IMR-90 (cell line): ENCODE measurements at places on chromosomes 5 and 9. TPM values are rescaled to one million over a fixed set of nuclear protein-coding genes. Genes with fewer than 3 reads are reported as not detected.

The BTNL3 gene
- not detected in 2 replicates for total RNA-seq

- H3K27me3 ChIP-seq: no peaks in the 10 kb centered on the region
- no peak for DNase-seq
- H3K4me3 ChIP-seq: no peak overlapping the region
- no peaks in the 10 kb centered on the region for H3K4me1 ChIP-seq
Measured at GRCh38 chr5:4531756-4532704, 608.1 kb upstream of the ADAMTS16 start.

- no peak overlapping the region for H3K4me3 ChIP-seq
- no peaks in the 10 kb centered on the region for H3K27me3 ChIP-seq
- no peaks in the 10 kb centered on the region for H3K36me3 ChIP-seq
- DNase-seq: no peak
Measured at GRCh38 chr5:127046343-127047072, 16.1 kb upstream of the MARCHF3 start.

- H3K4me3 ChIP-seq: no peak overlapping the region
- DNase-seq: no peak
- H3K36me3 ChIP-seq: no peaks in the 10 kb centered on the region; the same call in 1 of the 2 replicates
- H3K27ac ChIP-seq: no peak overlapping the region
Measured at GRCh38 chr9:113572076-113572861, 108.7 kb downstream of the RGS3 start.

The PCDHB5 gene
- 0.18 and 0.28 TPM in 2 replicates for total RNA-seq

DNA sequence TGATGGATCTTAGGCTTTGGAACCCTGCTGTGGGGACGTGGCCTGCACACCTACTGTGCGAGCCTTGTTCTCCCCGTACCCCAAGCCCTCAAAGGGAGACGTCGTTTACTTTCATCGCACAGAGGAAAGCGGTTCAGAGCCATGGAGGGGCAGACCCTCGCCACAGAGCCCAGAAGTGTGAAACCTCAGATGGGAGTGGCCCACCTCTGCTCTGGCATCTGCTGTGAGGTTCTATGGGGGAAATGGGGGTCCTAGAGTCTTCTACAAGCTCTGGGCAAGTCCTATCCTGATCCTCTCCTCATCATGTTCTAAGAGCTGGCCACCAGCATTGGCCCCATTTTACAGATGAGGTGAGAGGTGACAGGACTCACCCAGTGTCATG lies 3.7 kb upstream of the RNF44 start:
- no peak overlapping the region for H3K27ac ChIP-seq
- H3K27me3 ChIP-seq: no peaks in the 10 kb centered on the region
- DNase-seq: no peak
- H3K36me3 ChIP-seq: no peaks in the 10 kb centered on the region
- H3K4me1 ChIP-seq: peaks cover 9% of the 10 kb centered on the region
- H3K4me3 ChIP-seq: no peak overlapping the region

DNA sequence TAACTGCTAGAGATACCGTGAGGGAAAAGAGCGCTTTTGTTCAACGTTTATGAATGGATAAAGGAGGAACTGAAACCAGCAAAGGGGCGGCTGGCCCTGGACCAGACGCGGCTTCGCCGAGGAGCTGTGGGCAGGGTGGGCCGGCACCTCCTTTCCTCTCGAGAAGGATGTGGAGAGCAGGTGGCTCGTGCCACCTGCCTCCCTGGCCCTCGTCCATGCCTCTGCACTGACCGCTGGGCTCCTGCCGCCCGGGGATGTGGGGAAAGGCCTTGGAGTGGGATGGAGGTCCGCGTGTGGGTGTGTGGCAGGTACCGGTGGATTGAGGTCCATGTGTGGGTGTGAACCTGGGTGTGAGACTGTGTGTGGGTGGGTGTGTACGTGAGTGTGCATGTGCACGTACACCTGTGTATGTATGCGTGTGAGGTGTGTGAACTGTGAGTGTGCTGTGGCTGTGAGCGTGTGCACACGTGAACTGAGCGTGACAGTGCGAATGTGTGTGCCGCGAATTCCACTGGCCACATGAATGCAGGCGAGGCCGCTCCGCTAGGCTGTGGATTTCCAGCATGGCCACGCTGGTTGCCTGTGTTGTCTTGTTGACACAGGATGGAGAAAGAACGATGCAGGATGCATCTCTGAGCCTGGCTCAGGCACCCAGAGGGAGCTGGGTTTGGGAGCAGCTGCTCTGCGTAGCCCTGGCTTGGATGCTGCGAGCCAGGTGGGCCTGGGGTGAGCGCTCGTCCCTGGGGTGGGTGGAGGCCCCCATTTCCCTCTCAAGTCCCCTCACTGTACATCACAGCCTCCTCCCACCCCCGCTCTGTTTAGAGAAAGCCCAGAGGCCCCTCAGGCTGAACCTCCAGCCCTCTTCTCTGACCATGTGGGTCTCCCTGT lies 4.4 kb upstream of the CEP72 start:
- no peak overlapping the region for H3K4me3 ChIP-seq
- H3K36me3 ChIP-seq: no peaks in the 10 kb centered on the region
- no peak overlapping the region for H3K27ac ChIP-seq
- peaks cover 26% of the 10 kb centered on the region for H3K27me3 ChIP-seq

DNA sequence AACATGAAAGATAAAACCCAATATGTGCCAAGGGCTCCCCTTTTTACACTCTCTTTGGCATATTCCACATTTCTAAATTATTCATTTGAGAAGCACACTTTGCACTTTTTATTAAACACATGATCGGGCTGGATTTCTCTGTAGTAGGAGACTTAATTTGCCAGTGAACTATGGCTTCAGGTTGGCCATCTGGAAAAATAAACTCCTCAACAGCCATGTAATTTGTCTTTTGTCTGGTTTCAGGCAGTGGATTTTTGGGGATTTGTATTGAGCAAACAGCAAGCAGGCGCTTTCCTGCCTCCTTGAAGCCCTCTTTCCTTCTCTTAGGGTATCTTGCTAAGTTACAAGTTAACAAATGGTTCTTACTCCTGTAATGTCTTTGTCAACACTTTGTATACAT lies 73.0 kb upstream of the DMRTA1 start:
- no peaks in the 10 kb centered on the region for H3K27me3 ChIP-seq
- H3K4me3 ChIP-seq: no peak overlapping the region
- H3K36me3 ChIP-seq: no peaks in the 10 kb centered on the region
- no peaks in the 10 kb centered on the region for H3K4me1 ChIP-seq

GRCh38 chr9:2859776-2860379 lies 16.0 kb upstream of the PUM3 start:
- H3K27ac ChIP-seq: no peak overlapping the region
- DNase-seq: peak; percentile 57
- H3K36me3 ChIP-seq: no peaks in the 10 kb centered on the region
- no peaks in the 10 kb centered on the region for H3K4me1 ChIP-seq
- H3K4me3 ChIP-seq: no peak overlapping the region

The FOXD4L3 gene
- total RNA-seq: under 0.01 TPM in 1 of 2 replicates, not detected in the other

- no peaks in the 10 kb centered on the region for H3K4me1 ChIP-seq
- H3K4me3 ChIP-seq: no peak overlapping the region
- H3K36me3 ChIP-seq: no peaks in the 10 kb centered on the region
- DNase-seq: no peak
- H3K27ac ChIP-seq: no peak overlapping the region
Measured at GRCh38 chr5:43232943-43233833, 41.2 kb downstream of the NIM1K start.

The ERGIC1 gene
- total RNA-seq: 124 and 134 TPM in 2 replicates

The PRDM9 gene
- total RNA-seq: not detected in 2 replicates

GRCh38 chr9:34381323-34381722 lies 4.6 kb upstream of the MYORG start:
- DNase-seq: no peak
- H3K27ac ChIP-seq: no peak overlapping the region
- H3K4me3 ChIP-seq: peak overlapping the region; percentile 58; the same call in 1 of the 2 replicates
- H3K4me1 ChIP-seq: peaks cover 6% of the 10 kb centered on the region
